ENCODE measurements at places on chromosomes 5 and 9. TPM values are rescaled to one million over a fixed set of nuclear protein-coding genes. Genes with fewer than 3 reads are reported as not detected.

Gene DMRT3
- polyA plus RNA-seq: not detected

DNA sequence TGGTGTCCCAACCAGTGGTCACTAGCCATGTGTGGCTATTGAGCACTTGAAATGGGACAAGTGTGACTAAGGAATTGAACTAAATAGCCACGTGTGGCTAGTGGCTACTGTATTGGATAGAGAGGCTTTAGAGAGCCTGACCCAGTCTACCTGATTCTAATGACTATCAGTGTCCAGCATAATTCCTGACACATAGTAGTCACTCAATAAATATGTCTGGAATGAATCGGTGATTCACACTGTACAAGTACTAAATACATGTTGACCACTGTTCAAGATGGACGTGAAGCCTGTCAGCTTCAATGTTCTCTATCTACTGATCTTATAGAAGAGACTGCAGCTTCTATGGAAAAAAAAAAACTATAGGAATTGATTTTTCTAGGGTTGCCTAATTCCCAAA, 57.7 kb upstream of the MAST4 start:
- DNase-seq: no peak

Gene CDH6
- 0.25 TPM for polyA plus RNA-seq

Gene CATSPER3
- polyA plus RNA-seq: 0.62 TPM

Gene PCDHGA10
- not detected for polyA plus RNA-seq

Data from A549 (cell line).